ENCODE measurements at places on chromosomes 4 and X. TPM values are rescaled to one million over a fixed set of nuclear protein-coding genes. Genes with fewer than 3 reads are reported as not detected.

DNA sequence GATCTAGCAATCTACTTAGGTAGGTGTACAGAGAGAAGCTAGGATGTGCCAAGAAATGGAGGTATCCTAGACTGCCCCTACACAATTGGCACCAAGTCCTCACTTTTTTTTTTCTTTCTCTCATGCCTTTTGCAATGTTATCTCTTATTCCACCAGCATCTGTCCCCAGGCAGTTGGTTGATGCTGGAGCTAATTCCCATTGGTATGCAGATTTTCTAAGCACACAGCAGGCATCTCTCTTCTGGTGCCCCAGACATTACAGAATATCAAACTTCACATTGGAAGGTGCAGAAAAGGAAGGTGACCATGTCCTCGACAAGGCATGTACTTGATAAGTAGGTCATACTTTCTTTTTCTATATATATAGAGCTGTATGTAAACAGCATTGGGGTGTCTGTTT is 21.6 kb downstream of the LUZP4 start:
- no peak for DNase-seq

DNA sequence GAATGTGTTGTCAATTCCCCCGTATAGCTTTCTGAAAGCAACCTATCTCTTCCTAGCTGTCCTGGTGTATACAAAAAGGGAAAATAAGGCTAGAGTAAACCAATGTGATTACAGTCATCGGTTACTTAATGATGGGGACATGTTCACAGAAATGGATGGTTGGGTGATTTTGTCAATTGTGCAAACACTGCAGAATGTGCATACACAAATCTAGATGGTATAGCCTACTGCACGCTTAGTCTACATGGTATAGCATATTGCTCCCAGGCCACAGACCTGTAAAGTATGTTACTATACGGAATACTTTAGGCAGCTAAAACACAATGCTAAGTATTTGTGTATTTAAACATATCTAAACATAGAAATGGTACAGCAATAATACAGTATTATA is 5.1 kb downstream of the DTHD1 start:
- no peak for DNase-seq

GRCh38 chrX:32871636-32872035 is 339.7 kb downstream of the DMD start:
- no peak for DNase-seq

SERPINA7 gene
- total RNA-seq = not detected

DNA sequence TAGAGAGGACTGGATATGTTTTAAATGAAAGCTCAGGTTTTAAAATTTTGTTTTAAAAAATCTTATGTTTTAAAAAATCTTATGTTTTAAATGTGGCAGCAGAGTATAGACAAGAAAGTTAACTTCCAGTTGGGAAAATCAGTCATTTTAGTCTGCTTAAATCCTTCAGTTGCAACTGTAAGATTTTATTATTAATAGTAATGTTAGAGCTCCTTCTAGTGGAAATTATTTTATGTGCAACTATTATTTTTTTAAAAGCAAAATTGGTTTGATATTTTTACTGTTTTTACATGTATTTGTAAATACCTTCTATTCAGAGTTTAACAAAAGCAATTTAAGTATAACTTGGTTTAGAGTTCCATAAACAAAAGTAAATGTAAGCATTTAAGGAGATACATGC is 8.5 kb upstream of the NUDT6 start:
- no peak for DNase-seq

DIAPH2 gene
- total RNA-seq = 16.5 TPM

- DNase-seq = no peak
Observed at GRCh38 chr4:19368800-19369199, 882.9 kb upstream of the SLIT2 start.

GRCh38 chr4:14018191-14018853 is 390.8 kb upstream of the BOD1L1 start:
- DNase-seq = no peak

ABCG2 gene
- 0.20 TPM for total RNA-seq

- no peak for DNase-seq
Observed at GRCh38 chr4:99868126-99868596, 26.1 kb downstream of the LAMTOR3 start.

- no peak for DNase-seq
Observed at GRCh38 chrX:103398421-103398864, 22.1 kb downstream of the BEX3 start.

DLG3 gene
- 3.5 TPM for total RNA-seq

DNA sequence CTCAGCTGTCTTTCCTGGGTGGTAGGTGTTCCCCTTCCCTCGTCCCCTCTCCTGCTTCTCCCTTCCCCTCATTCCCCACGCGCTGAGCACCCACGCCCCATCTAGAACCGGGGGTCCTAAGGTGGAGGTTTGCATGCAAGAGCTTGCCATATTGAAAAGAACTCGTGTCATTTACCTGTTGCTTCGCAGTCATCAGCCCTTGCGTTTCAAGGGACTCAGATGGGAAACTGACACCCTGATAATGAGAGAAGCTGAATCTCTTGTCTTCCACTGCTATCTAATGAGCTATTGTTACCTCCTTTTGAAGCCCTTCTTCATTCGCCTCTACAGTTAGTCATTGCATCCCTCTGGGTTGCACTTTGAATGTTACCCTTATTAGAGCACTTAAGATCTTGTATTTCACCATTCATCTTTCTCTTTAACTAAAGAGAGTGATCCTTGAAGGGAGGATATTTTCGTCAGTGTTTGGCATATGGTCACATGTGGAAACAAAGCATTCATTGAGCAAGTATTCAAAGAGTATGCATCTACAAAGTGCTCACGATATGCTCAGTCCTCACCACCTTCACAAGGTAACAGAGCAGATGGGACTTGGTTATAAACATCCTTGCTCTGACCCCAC is 25.7 kb downstream of the ARL9 start:
- no peak for DNase-seq

GRCh38 chrX:14872355-14872754 is 514 bp downstream of the FANCB start:
- no peak for DNase-seq

DNA sequence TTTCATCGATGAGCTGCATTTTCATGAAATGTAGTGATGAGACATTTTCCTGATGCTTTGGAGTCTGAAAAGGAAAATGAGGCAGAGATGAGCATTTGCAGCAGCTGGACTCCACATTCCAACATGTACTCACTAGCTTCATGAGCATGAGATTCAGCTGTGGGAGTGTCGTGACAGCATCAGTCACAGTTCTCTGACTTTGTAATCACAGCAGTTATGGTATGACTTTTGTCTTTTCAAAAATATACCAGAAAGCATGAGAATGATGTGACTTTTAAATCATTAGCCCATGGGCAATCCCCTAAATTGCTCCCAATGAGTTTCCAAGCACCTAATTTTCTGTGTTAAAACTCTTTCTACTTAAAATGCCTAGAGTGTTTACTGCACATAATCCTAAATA is 18.3 kb upstream of the MSL3 start:
- no peak for DNase-seq

FDCSP gene
- total RNA-seq = not detected

- DNase-seq = no peak
Observed at GRCh38 chr4:159337041-159337440, 234.2 kb downstream of the RAPGEF2 start.

VCX3A gene
- not detected for total RNA-seq

JADE1 gene
- total RNA-seq = 26.2 TPM

- no peak for DNase-seq
Observed at GRCh38 chr4:107283587-107284559, 247.8 kb upstream of the DKK2 start.

GRCh38 chrX:66018585-66019309 is 21.1 kb downstream of the VSIG4 start:
- no peak for DNase-seq

- no peak for DNase-seq
Observed at GRCh38 chr4:76012388-76012801, 5.1 kb upstream of the CXCL9 start.

DNA sequence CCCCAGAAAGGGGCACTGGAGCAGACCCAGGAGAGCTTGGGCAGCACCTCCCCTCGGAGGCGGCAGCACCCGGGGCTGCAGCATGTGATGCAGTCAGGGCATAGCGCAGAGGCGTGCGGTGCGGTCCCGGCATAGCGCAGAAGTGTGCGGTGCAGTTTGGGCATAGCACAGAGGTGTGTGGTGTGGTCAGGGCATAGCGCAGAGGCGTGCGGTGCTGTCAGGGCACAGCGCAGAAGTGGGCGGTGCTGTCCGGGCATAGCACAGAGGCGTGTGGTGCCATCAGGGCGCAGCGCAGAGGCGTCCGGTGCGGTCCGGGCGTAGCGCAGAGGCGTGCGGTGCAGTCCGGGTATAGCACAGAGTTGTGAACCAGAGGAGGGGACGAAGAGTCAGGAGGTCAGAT is 42.8 kb downstream of the ADRA2C start:
- DNase-seq = no peak
